ENCODE measurements at places on chromosomes 5 and 9. TPM values are rescaled to one million over a fixed set of nuclear protein-coding genes. Genes with fewer than 3 reads are reported as not detected.

ATP6V0E1 gene
- total RNA-seq = 150 TPM

DNA sequence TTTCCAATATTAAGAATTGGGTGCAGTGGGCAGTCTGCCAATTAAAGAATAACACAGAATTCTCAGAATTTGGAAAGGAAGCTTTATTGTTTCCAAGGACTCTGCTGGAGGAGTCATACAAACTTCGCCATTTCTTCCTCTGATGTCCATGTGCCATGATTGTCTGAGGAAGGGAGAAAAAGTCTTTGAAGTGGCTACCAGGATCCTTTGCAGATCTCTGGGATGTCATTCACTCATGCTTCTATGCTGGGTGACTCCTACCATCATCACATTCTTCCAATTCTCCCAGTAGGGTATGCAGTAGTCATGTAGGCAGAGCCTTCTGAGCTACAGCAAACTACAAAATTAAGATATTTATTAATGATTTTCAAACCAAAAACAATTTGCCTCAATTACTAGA lies 3.2 kb upstream of the SMAD5 start:
- H3K4me3 ChIP-seq = no peak overlapping the region
- peaks cover 32% of the 10 kb centered on the region for H3K27me3 ChIP-seq
- no peak for DNase-seq
- H3K36me3 ChIP-seq = peaks cover 4% of the 10 kb centered on the region
- no peak overlapping the region for H3K27ac ChIP-seq

- H3K27ac ChIP-seq = no peak overlapping the region
- no peaks in the 10 kb centered on the region for H3K27me3 ChIP-seq
- H3K4me3 ChIP-seq = no peak overlapping the region
- no peak for DNase-seq
- peaks cover 5% of the 10 kb centered on the region for H3K4me1 ChIP-seq
Measured at GRCh38 chr9:126883636-126884035, 23.2 kb downstream of the ZBTB34 start.

DNA sequence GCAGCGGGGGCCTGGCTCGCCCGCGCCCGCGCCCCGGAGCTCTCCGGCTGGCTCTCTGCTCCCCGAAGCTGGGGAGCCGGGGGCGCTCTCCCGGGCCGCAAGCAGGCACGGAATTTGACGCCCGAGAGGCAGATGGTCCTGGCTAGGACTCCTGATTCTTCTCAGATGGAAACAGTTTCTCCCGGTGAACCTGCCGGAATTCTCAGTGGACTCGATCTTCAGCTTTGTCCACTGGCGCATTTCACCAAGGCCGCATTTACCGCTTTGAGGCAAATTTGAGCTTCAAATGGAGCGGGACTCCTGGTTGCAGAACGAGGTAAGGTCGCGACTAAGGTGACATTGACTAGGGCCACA lies 305.7 kb upstream of the KCNN2 start:
- no peak overlapping the region for H3K4me3 ChIP-seq
- DNase-seq = no peak
- H3K4me1 ChIP-seq = no peaks in the 10 kb centered on the region
- H3K36me3 ChIP-seq = peaks cover 5% of the 10 kb centered on the region

DNA sequence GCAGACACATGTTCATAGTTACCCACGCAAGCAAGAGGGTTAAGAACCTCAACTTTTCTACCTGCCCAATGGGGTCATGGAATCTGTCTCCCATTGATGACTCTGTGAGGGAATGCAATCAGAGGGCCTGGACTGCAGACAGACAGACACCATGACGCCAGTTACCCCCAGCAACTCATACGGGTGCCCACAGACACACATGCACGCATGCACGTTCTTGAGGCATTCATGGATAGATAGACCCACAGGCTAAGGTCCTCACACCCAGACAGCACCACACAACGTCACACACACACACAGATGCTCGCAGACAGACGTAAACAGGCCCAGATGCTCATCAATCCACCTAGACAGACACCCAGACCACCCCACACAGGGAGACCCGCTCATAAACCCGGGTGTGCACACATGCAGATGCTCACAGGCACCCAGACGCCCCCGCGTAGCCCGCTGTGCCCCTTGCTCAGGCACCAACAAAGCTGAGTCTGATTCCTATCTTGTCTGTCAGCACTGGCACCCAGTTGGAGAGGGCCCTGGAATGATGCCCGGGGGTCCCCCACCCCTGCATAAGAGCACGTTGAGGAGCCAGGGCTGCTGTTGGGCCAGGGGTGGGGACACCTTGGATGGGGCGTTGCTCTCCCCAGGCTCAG lies 23.6 kb downstream of the LHX2 start:
- H3K36me3 ChIP-seq = no peaks in the 10 kb centered on the region
- no peaks in the 10 kb centered on the region for H3K4me1 ChIP-seq
- no peak for DNase-seq

DNA sequence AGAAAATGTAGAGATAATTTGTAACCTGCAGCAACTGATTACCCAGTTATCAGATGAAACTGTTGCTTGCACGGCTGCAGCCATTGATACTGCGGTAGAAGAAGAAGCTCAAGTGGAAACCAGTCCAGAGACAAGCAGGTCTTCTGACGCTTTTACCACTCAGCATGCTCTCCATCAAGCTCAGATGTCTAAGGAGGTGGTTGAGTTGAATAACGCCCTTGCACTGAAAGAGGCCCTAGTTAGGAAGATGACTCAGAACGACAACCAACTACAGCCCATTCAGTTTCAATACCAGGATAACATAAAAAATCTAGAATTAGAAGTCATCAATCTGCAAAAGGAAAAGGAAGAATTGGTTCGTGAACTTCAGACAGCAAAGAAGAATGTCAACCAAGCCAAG lies 1.7 kb downstream of the KIF4B start:
- no peak for DNase-seq
- peaks cover 19% of the 10 kb centered on the region for H3K27me3 ChIP-seq
- H3K4me3 ChIP-seq = no peak overlapping the region
- H3K4me1 ChIP-seq = no peaks in the 10 kb centered on the region

DNA sequence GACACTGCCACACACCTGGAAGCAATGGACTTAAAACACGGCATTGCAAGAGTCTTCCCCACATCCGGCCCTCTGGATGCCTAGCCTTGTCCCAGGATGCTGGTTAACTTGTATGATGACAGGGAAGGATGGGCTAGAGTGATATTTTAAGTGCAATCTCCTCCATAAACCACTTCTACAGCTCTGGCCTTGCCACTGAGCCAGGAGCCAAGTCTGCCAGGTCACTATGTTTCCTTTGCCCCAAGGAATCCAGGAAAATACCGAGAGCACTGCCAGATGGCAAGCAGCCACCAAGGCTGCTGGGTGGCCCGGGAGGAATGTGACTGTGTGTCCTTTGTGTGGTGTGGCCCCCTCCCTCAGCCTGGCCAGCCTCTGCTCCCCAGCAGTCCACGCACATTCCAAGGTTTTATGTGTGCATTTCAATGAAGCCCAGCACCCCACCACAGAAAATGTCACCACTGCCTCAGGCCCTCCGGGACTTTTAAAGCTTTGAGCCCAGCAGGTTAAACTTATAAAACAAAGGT lies 106.0 kb downstream of the FRMD3 start:
- no peak for DNase-seq
- no peaks in the 10 kb centered on the region for H3K36me3 ChIP-seq
- H3K27me3 ChIP-seq = no peaks in the 10 kb centered on the region
- no peak overlapping the region for H3K4me3 ChIP-seq

GRCh38 chr5:13188371-13188770 lies 756.1 kb downstream of the DNAH5 start:
- no peaks in the 10 kb centered on the region for H3K4me1 ChIP-seq
- DNase-seq = no peak
- no peaks in the 10 kb centered on the region for H3K36me3 ChIP-seq
- H3K27ac ChIP-seq = no peak overlapping the region
- no peak overlapping the region for H3K4me3 ChIP-seq

- no peak for DNase-seq
- H3K27me3 ChIP-seq = no peaks in the 10 kb centered on the region
- H3K36me3 ChIP-seq = no peaks in the 10 kb centered on the region
- H3K4me3 ChIP-seq = no peak overlapping the region
- no peak overlapping the region for H3K27ac ChIP-seq
Measured at GRCh38 chr9:81819859-81820546, 108.2 kb upstream of the SPATA31D4 start.

- peaks cover 14% of the 10 kb centered on the region for H3K4me1 ChIP-seq
- peak overlapping the region; percentile 82 for H3K4me3 ChIP-seq
- no peak for DNase-seq
- no peaks in the 10 kb centered on the region for H3K27me3 ChIP-seq
- peak overlapping the region; percentile 97 for H3K27ac ChIP-seq
- H3K36me3 ChIP-seq = no peaks in the 10 kb centered on the region
Measured at GRCh38 chr5:172897481-172898217, 61.6 kb upstream of the RPL26L1 start.

- H3K36me3 ChIP-seq = peaks cover 7% of the 10 kb centered on the region
- no peak overlapping the region for H3K4me3 ChIP-seq
- H3K27ac ChIP-seq = no peak overlapping the region
- no peaks in the 10 kb centered on the region for H3K4me1 ChIP-seq
- H3K27me3 ChIP-seq = no peaks in the 10 kb centered on the region
Measured at GRCh38 chr5:167245868-167246267, 1045.6 kb upstream of the WWC1 start.

DNA sequence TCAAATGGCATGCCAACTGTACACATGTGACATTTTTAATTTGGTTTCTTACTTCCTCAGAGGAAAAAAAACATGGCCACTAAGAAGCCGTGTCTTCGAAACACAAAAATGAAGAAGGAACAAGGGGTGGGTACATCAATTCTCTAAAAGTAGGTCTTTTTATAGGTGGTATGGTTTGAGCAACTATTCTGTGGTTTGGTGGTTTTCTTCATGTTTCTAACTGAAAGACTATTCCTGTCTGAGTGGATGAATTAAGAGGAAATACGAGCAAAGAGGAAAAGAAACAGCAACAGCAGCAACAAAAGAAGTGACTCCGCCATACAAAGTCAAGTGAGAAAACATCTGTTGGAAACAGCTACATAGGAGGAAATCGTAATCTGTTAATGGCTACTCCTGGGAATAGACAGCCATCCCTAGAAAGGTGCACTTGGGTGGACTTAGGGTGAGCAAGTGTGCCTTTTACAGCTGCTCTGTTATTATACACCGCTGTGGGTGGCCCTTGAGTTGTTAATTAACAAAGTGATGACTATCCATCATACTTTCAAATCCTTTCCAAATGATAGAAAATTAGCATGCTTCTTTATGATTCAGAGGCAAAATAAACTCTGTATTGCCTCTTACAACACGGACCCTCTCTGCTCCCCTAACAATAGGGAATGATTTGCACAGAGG lies 575.8 kb downstream of the TLE1 start:
- H3K27me3 ChIP-seq = no peaks in the 10 kb centered on the region
- peak overlapping the region; percentile 8 for H3K4me3 ChIP-seq
- H3K36me3 ChIP-seq = no peaks in the 10 kb centered on the region
- no peak for DNase-seq
- H3K4me1 ChIP-seq = peaks cover 7% of the 10 kb centered on the region
- H3K27ac ChIP-seq = no peak overlapping the region

LCN1 gene
- not detected for total RNA-seq

- no peak overlapping the region for H3K4me3 ChIP-seq
- no peak overlapping the region for H3K27ac ChIP-seq
- H3K4me1 ChIP-seq = no peaks in the 10 kb centered on the region
- peaks cover 12% of the 10 kb centered on the region for H3K27me3 ChIP-seq
- DNase-seq = no peak
Measured at GRCh38 chr5:122730037-122730436, 44.8 kb upstream of the SNX2 start.

- peak; percentile 58 for DNase-seq
- no peaks in the 10 kb centered on the region for H3K27me3 ChIP-seq
- H3K36me3 ChIP-seq = no peaks in the 10 kb centered on the region
- H3K27ac ChIP-seq = no peak overlapping the region
Measured at GRCh38 chr5:179322071-179323025, 22.9 kb downstream of the ADAMTS2 start.

DNA sequence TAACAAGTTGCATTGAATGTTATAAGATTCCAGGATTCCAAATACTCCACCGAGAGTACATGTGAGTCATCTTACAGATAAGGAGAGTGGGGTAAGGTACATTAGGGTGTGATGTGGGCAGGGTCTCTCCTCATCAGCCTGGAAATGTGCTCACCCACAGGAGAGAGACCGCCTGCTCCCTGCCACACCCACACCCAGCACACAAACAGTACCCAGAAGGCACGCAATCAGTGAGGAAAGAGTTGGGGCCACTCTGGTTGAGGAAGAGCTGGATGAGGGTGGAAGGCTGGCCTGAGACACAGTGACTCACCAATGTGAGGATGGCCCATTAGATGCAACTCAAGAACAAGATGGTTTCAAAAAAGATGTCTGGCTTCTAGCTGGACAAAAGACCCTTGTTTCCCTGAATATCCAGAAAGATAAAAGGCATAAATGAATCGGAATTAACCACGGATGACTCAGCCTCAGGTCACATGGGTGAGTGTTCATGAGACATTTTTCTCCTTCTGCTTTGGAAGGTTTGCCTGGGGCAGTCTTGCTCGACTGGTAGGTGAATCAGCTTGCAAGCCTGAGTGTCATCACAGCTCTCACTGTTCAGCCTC lies 51.1 kb upstream of the LHFPL2 start:
- no peaks in the 10 kb centered on the region for H3K4me1 ChIP-seq
- peaks cover 5% of the 10 kb centered on the region for H3K27me3 ChIP-seq
- H3K4me3 ChIP-seq = no peak overlapping the region
- DNase-seq = no peak
- H3K27ac ChIP-seq = no peak overlapping the region
- H3K36me3 ChIP-seq = no peaks in the 10 kb centered on the region

ADAMTSL2 gene
- not detected for total RNA-seq

DNA sequence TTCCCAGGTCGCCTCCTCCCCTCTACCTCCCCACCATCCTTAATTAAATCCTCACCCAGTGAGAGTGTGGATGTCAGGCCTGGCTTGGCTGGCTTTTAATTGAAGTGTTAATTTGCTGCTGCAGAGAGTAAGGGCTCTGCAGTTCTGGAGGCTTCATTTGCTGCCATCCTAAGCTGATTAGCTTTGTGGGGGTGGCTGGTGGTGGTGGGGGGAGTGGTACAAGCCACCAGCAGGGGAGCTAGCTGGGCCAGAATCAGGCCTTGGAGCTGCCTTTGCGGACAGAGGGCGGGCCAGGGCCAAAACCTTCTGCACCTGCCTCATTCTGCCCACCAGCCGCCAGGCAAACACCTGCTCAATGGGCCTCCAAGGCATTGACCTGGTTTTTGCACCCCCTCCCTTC lies 26.8 kb upstream of the TIFAB start:
- no peak overlapping the region for H3K4me3 ChIP-seq
- peaks cover 9% of the 10 kb centered on the region for H3K27me3 ChIP-seq
- DNase-seq = no peak

SECISBP2 gene
- total RNA-seq = 43.1 TPM

SPARC gene
- total RNA-seq = not detected

LNPEP gene
- total RNA-seq = 108 TPM

HTR4 gene
- total RNA-seq = not detected

GRCh38 chr5:174148721-174149120 lies 103.2 kb downstream of the NSG2 start:
- peaks cover 11% of the 10 kb centered on the region for H3K27me3 ChIP-seq
- no peak for DNase-seq
- no peaks in the 10 kb centered on the region for H3K4me1 ChIP-seq
- no peak overlapping the region for H3K4me3 ChIP-seq

SPATA31A3 gene
- not detected for total RNA-seq

GRCh38 chr5:87541033-87541432 lies 128.3 kb upstream of the CCNH start:
- H3K4me1 ChIP-seq = no peaks in the 10 kb centered on the region
- no peaks in the 10 kb centered on the region for H3K36me3 ChIP-seq
- DNase-seq = no peak
- H3K27ac ChIP-seq = no peak overlapping the region

PTPRD gene
- 3.7 TPM for total RNA-seq

FOXD4L4 gene
- not detected for total RNA-seq

NIPAL4 gene
- 0.43 TPM for total RNA-seq

GRCh38 chr9:124673063-124673462 lies 98.0 kb downstream of the NR6A1 start:
- no peak overlapping the region for H3K27ac ChIP-seq
- H3K27me3 ChIP-seq = no peaks in the 10 kb centered on the region
- no peaks in the 10 kb centered on the region for H3K36me3 ChIP-seq
- DNase-seq = no peak
- peak overlapping the region; percentile 15 for H3K4me3 ChIP-seq
